ENCODE measurements at places on chromosomes 5 and 9. TPM values are rescaled to one million over a fixed set of nuclear protein-coding genes. Genes with fewer than 3 reads are reported as not detected.

NOXA1 gene
- 1.7 TPM for total RNA-seq

RBM27 gene
- 13.2 TPM for total RNA-seq

PCDHB12 gene
- not detected for total RNA-seq

CDKN2B gene
- total RNA-seq: not detected

PCDHGB2 gene
- not detected for total RNA-seq

GMCL2 gene
- not detected for total RNA-seq

PDLIM4 gene
- total RNA-seq: 0.49 TPM

Measured in A549 treated with RU486 at 1 μM for 4 hours (cell line).